Renal cortex interstitium (tissue), 15 donors: ENCODE measurements at places on chromosomes 3 and 15.

GRCh38 chr3:29335438-29335837, 54.6 kb downstream of the RBMS3 start:
- peak; percentile 47 for DNase-seq

DNA sequence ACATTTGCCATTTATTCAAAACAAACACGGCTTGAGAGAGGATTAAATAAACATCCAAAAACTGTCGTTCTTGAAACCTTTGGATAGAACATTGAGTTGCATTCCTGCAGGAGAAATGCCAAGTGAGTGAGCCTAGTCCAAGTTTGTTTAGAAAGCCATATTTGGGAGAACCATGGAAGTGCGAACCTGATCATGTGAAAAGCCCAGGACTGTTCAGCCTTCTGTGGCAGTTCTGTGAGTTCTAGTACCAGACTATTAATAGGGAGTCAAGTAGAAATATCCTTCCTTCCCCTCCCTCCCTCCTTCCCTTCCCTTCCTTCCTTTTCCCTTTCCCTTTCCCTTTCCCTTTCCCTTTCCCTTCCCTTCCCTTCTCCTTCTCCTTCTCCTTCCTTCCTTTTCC, 470.4 kb downstream of the LPP start:
- DNase-seq, result no peak

DNA sequence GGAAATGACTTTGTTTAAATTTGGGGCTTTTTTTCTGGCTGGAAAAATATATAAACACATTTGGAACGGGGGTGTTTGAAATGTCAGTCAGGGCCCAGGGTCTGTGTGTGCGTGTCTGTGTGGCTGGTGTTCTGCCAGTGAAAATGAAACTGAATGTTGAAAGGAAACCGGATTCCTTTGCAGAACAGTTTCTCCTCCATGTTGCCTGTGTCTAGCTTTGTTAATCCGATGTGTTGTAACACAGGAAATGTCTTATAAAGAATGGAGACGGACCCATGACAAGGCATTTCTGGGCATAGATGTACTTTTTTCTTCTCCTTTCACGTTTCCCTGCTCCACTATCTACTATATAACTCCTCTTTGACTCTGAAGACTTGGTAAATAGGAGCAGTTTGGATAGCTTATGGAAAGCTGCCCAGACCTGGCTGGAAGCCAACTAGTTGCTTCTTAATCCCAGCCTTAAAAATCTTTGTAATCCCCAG, 2.8 kb downstream of the SQOR start:
- peak; percentile 38 for DNase-seq

- no peak for DNase-seq
Observed at GRCh38 chr3:157370867-157371266, 65.8 kb upstream of the PTX3 start.

GRCh38 chr3:195219351-195220230, 51.4 kb downstream of the XXYLT1 start:
- DNase-seq, result peak; percentile 29

DNA sequence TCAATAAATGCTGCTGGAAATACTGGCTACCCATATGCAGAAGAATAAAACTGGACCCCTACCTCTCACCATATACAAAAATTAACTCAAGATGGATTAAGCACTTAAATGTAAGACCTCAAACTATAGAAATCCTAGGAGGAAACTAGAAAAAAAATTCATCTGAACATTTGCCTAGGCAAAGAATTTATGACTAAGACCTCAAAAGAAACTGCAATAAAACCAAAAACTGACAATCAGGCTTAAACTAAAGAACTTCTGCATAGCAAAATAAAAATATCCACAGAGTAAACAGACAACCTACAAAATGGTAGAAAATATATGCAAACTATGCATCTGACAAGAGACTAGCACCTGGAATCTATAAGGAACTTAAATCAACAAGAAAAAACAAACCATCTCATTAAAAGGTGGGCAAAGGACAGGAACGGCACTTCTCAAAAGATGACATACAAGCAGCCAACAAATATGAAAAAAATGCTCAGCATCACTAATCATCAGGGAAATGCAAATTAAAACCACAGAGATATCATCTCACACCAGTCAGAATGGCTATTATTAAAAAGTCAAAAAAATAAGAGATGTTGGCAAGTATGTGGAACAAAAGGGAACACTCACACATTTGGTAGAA, 47.0 kb downstream of the MYO9A start:
- no peak for DNase-seq

- DNase-seq, result no peak
Observed at GRCh38 chr15:63389902-63390670, 8.4 kb upstream of the CA12 start.

DNA sequence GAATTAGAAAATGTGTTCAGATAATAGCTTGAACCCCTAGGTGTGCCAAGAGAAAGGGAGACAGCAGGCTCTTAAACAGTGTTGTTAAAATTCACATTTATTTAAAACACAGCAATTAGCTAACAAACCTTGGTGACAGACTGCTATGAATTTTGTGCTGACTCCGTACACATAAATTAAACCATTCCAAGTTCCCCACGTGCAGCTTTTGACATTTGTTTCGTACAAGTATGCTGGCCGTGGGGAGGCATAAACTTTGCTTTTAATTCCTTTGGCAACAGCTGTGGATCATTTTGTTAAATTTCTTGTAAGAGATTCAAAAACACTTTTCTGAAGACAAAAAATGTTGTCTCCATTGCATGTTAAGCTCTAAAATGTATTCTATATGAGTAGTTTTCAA, 465.3 kb downstream of the FGF12 start:
- no peak for DNase-seq

GRCh38 chr3:110174908-110175307, 837.6 kb upstream of the DPPA4 start:
- DNase-seq, result no peak

GRCh38 chr3:174810254-174810653, 48.9 kb upstream of the NAALADL2 start:
- peak; percentile 5 for DNase-seq

DNA sequence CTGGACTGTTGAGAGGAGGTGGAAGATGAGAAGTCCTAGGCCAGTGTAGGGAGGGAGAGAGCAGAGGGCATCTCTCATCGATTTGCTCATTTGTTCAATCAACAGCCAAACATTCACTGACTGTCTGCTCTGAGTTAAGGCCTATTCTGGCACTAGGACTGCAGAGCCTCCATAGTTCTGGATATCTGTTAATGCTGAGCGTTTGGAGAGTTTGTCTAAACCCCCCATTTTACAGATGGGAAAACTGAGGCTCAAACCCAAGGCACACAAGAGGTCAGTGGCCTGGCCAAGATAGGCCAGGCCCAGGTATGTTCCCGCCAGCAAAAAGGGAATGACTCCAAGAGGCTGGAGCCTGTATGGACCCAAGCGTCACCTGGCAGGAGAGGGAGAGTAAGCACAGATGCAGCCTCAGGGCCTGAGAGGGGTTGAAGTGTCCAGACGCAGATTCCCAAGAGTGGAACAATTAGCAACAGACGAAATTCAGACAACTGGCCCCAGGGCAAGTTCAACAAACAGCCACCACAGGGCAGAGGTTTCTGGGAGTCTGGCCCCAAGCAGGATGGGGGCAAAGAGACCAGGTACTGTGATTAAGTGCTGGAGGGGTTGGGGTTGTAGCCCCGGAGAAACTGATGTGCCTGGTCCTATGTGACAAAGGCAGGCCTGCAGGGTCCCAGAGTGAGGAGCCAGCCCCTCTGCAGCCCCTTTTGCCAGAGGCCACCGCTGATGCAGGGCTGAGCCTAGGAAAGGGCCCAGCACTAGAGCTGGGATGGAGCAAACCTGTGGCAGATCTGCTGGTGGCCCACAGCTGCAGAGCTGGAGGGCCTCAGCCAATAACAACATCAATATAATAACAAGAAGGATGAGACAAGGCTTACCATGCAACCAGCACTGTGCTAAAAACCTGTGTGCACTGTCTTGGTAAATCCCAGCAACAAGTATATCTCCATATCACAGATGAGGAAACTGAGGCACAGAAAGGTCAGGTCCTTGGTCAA, 245.1 kb upstream of the TLE3 start:
- no peak for DNase-seq

DNA sequence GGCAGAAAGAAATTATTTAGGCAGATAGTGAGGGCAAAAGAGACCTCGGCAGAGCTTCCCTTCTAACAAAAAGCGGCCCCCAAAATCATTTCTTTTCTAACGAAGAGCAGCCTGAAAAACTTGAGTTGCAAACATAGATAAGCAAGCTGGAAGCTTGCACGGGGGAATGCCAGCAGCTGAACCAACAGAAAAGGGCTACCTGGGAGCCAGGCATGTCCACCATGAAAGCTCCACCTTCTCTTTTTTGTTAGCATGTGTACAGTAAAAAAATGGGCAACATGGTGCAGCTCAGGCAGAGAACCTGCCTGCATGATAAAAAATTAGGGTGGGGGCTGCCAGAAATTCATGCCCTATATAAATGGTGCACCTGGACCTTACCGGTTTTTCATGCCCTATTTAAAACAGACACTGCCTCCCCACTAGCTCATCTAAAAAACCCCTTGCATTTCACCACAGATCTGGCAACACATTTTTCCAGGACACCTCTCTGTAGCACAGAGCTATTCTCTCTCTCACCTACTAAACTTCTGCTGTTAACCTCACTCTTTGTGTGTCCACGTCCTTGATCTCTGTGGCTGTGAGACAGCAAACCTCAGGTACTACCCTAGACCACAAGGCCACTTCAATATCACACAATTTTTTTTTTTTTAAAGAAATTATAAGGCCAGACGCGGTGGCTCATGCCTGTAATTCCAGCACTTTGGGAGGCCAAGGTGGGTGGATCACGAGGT, 18.7 kb downstream of the SLC33A1 start:
- no peak for DNase-seq

DNA sequence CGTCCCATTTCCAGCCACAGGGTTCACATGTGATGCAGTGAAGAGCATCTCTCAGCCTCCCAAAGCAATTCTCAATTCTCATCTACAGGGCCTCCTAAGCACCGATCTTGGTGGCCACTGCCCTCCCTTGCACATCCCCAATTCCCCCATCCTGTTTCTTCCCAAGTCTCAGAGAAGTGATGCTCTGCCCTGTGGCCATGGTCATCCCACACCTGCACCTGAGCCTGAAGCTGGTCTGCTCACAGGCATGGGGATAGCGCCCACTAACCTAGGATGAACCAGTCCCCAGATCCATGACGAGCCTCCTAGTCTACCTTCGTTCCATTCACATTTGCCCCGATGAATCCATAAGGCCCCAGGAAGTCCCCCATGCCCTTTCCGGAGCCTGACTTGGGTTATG, 201.5 kb downstream of the UACA start:
- DNase-seq, result no peak

- no peak for DNase-seq
Observed at GRCh38 chr3:70658513-70659310, 346.3 kb upstream of the MDFIC2 start.

DNA sequence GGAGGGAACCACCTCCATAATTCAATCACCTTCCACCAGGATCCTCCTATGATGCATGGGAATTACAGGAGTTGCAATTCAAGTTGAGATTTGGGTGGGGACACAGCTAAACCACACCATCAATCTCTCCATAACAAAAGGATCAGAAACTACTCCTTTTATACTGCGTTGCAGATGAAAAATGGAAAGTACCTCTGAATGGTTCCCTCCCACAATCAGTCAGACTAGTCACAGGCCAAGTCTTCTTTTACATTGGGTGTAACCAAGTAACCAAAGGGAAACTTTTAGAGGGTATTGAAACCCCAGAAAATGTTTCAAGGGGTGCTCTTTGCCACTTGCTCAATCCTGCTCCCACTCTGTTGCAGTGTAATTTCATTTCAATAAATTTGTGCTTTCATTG, 504.3 kb upstream of the CNTN3 start:
- DNase-seq, result no peak

DNA sequence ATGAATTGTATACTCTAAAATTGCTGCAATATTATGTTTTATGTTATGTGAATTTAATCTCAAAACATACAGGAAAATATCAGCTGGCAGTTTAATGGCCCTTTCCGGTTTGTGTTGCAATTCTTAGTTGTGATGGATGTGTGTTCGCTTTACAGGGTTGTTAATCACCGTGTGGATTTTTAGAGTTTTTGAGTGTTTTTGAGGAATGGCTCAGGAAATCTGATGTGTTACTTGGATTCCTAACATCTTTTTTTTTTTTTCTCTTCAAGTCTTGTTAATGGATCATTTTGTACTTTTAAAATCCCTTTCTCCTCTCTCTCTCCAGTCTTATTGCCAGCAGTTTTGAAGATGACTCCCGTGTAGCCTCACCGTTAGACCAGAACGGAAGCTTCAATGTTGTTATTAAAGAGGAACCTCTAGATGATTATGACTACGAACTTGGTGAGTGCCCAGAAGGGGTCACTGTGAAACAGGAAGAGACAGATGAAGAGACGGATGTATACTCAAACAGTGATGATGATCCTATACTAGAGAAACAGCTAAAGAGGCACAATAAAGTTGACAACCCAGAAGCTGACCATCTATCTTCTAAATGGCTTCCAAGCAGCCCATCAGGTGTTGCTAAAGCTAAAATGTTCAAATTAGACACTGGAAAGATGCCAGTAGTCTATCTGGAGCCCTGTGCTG, 35.7 kb downstream of the MGA start:
- DNase-seq, result peak; percentile 7

DNA sequence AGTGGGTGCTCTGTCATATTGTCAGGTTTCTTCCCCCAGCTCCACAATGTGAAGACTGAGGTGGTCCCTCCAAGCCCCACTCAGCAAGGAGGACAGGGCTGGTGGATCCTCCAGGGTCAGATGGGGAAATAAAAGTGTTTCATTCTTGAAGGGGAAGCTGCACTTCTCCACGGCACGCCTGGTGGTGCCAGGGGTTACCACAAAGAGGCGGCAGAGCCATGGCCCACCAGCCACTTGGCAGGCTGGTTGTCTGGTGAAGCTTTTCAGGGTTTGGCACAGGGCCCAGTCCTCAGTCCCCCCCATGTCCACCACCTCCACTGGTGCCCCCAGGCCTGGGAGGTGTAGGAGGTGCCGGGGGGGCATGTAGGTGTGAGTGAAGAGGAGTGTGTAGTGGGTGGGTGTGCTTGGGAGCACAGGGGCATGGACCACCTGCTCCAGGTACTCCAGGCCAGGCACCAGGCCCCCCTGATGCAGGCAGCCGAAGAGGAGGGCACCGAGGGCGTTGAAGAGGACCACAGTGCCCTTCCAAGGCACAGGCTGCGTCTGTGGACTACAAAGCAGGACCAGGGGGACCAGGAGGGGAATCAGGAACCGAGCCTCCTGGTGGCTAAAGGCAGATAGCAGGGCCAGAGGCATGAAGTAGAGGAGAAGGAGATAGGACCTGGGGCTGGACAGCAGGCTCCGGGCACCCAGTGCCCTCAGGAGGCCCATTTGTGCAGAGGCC, 5.0 kb upstream of the NCBP2 start:
- DNase-seq, result no peak

- DNase-seq, result no peak
Observed at GRCh38 chr3:74623261-74623836, 8.9 kb upstream of the CNTN3 start.

- no peak for DNase-seq
Observed at GRCh38 chr15:90598031-90598577, 68.4 kb downstream of the CRTC3 start.

GRCh38 chr3:141764986-141765385, 1.8 kb downstream of the GRK7 start:
- peak; percentile 39 for DNase-seq

- no peak for DNase-seq
Observed at GRCh38 chr3:189137416-189137815, 34.4 kb upstream of the TPRG1 start.
